Naive thymus-derived CD8-positive, alpha-beta T cell (primary cell): ENCODE measurements at places on chromosomes 1 and 21. TPM values are rescaled to one million over a fixed set of nuclear protein-coding genes. Genes with fewer than 3 reads are reported as not detected.

DNA sequence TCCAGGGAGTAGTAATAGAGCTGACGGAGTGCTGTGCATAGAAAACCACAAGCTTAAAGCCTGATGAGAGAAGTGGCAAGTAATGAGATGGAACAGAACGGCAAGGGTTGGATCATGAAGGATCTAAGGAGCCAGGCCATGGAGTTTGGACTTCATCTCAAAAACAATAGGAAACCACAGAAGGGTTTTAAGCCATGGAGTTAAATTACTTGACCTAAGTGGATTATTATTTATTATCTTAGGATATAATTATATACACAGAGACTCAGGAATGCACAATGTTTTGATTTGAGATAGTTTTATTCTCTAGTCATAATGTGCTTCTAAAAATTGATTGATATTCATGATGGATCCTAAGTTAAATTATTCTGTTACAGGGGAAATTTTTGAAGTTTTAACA lies 242.4 kb downstream of the PLPP3 start:
- no peak for DNase-seq

GRCh38 chr1:201510734-201511133 lies 3.8 kb upstream of the CSRP1 start:
- no peak for DNase-seq

- DNase-seq, result no peak
Measured at GRCh38 chr1:222653178-222653827, 35.4 kb downstream of the MIA3 start.

GRCh38 chr1:209265301-209265700 lies 318.2 kb upstream of the CAMK1G start:
- no peak for DNase-seq

GRCh38 chr1:182473556-182473955 lies 23.6 kb downstream of the RGSL1 start:
- no peak for DNase-seq

GRCh38 chr1:78222225-78222959 lies 176.6 kb downstream of the GIPC2 start:
- DNase-seq, result no peak

The SYT14 gene
- not detected for total RNA-seq
